ENCODE measurements at places on chromosomes 1 and 21.

- DNase-seq = no peak
Observed at GRCh38 chr1:54408147-54409066, 2.2 kb upstream of the SSBP3 start.

GRCh38 chr1:218967836-218968235, 205.8 kb upstream of the LYPLAL1 start:
- DNase-seq = no peak

DNA sequence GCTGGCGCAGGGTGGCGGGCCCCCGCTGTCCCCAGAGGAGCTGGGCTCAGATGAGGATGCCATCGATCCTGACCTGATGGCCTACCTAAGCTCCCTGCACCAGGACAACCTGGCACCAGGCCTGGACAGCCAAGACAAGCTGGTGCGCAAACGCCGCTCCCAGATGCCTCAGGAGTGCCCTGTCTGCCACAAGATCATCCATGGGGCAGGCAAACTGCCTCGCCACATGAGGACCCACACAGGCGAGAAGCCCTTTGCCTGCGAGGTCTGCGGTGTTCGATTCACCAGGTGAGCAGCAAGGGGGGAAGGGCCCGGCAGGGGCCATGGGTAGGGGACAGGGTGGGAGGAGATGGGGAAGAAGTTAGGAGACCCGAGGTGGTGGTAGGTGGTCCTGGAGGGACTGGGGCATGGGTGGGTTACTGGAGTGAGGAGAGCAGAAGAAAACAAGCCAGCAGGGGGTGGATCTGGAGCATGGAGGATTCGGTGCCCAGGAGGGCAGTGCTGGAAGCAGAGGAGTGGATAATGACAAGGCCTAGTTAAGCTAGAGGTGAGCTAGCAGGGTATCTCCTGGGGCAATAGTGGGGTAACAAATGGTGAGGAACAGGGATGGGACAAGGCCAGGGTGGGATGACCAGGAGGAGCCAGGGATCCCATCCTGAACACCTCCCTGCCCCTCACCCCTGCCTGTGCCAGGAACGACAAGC, 13.1 kb downstream of the ZBTB7B start:
- no peak for DNase-seq

- DNase-seq = no peak
Observed at GRCh38 chr1:20600156-20600555, 11.3 kb downstream of the CDA start.

DNA sequence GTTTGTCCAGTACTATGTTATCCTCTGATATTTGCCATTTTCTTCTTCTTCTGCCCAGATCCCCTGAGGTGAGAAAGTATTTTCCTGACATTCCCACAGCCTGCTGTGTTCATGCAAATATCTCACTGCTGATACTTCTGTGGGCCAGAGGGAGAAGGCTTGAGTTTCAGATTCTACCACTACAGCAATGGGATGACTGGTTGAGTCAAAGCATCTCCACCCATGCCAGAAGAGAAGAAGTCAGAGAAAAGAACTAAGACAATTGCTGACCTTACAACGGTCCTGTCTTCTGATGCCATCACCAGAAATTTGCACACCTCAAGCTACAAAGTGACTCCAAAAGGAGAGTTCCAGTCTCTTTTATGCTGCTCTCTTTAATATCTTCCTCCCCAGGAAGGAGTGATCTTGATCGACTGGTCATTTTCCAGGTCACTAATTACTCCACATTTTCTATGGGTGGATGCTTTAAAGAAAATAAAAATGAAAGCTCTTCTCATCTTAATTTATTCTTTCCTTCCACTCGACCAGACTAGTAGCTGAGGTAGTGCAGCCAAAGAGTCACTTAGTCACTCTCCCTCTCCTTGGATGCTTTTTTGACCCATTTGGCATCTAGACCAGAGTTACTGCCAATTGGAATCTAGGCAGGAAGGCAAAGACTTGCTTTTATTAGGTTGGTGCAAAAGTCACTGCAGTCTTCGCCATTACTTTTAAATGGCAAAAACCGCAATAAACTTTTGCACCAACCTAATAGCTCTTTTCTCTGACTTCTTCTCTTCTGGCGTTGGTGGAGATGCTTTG, 195.1 kb downstream of the PTPRC start:
- no peak for DNase-seq

DNA sequence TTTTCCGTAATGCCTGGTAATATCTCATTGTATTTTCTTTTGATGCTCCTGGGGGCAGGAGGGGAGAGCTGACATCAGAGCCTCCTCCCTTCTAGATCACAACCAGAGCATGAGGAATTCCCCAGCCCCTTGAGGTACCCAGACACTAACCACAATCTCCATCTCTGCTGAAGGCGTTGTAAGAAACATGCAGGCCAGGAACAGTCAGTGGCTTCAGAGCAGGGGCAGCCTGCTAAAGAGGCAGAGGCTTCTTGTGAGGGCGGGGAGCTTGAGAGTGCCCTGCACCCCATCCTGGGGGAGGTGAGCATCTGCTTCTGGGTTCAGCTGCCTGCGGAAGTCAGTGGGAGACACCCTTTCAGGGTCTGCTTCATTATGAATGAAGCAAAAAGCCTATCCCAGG, 19.0 kb downstream of the MAPKAPK2 start:
- DNase-seq = peak; percentile 68

- DNase-seq = no peak
Observed at GRCh38 chr21:22020221-22020620, 1022.0 kb downstream of the NCAM2 start.

DNA sequence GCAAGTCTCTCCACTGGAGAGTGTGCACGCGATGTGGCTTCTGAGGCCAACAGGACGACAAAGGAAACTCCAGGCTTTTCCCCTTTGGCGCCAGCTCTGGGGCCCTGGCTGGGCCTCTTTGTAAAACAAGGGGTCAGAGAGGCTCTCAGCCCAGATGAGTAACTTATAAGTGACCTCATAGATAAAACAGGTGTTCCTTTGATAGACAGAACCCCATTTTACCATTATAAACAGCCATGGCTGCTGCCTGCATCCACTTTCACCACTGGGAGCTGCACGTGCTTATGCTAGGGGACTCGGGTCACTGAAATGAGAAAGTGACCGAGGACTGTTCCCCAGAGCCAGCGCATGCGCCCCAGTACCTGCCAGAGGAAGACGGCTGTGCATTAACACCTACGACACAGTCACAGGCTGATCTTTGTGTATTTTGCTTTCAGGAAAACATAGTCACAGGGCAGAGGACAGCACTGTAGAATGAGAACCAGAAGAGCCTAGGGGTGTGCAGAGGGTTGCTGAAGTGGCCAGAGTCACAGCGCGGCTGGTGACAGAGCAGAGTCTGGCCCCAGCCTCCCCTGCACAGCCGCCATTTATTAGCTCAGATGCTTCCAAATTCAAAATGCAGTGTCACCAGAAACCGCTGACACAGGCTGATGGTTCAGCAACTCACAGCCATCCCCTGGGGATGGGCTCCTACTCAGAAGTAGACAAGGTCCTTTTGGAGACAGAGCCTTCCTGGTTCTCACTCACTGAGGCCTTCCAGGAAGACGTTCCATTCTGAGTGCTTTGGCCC, 12.7 kb downstream of the RNF207 start:
- DNase-seq = no peak

Data from GM13976 (cell line).